ENCODE measurements at places on chromosomes 7 and 10.

GRCh38 chr10:16923309-16923708 is 106.1 kb upstream of the RSU1 start:
- DNase-seq, result no peak

GRCh38 chr7:6139189-6139996 is 108.2 kb downstream of the ANKRD61 start:
- no peak for DNase-seq

DNA sequence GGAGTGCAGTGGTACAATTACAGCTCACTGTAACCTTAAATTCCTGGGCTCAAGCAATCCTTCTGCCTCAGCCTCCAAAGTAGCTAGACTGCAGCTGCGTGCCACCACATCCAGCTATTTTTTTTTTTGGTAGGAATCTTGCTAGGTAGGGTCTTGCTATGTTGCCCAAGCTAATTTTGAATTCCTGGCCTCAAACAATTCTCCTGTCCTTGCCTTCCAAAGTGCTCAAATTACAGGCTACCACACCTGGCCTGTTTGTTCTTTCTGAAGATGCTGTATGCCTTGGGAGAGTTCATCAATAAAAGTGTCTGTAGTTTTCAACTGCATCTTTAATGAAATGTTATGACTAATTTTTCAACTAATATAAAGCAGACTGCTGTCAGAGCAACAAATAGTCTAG is 452 bp downstream of the SAMD9 start:
- no peak for DNase-seq

DNA sequence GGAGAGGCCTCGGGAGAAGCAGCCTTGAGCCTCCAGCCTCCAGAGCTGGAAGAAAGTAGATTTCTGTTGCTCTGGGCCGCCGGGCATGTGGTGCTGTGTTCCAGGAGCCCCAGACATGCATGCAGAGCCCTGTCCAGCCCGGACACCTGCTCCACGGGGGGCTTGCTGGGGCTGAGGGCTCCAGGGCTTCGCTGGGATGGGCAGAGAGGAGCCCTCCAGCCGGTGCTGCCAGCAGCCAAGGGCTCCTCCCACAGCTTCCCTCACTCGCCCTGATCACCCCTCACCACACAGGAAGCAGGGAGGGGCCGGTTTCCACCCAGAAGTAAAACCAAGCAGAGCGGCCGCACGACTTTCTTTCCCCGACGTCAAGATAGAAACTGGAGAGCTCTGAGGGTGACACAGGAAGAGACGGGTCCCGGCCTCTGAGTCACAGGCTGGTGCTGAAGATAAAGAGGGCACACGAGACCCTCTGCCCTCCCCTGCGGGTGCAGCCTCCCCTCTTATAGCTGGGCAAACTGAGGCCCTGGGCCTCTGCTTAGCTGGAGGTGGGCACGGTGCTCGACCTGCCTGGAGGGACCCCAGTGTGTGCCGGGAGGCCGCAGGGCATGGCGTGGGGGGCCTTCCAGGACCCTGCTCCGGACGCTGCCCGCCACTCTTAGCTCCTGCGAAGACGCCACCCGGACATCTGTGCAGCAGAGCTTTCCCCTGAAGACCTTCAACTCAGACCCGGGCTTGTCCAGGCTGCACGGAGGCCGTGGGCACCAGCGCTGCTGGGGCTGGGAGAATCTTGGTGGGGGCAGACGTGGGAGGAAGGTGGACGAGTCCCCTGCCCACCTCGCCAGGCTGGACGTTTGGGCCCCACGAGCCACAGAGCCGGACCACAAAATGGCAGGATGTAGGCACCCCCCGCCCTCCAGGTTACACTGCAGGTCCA is 31.1 kb downstream of the ADAP1 start:
- DNase-seq, result peak; percentile 79

GRCh38 chr10:279655-280054 is 144.4 kb downstream of the ZMYND11 start:
- DNase-seq, result peak; percentile 67

- peak; percentile 31 for DNase-seq
Measured at GRCh38 chr10:129759214-129760002, 204.7 kb downstream of the EBF3 start.

DNA sequence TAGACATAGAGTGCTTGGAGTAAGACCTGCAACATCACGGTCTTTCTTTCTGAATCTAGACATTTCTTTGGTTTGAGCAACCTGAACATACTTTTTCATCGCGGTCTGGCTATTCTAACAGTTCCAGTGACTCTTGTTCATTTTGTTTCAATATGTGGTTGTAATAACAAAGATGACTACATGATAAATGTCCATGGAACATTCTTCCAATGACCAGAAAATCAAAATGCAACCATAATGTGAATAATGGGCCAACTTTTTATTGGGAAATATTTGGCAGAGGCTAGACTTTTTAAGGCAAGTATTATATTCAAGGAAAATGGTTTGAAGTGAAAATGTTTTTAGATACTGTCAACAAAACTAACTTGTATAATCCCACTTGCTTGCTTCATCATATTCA is 282.5 kb downstream of the INHBA start:
- no peak for DNase-seq

- no peak for DNase-seq
Measured at GRCh38 chr10:70175516-70175915, 5.2 kb upstream of the SAR1A start.

GRCh38 chr7:23680414-23681405 is 711 bp downstream of the FAM221A start:
- peak; percentile 92 for DNase-seq

GRCh38 chr10:106734220-106734619 is 430.3 kb downstream of the SORCS1 start:
- DNase-seq, result no peak

GRCh38 chr7:81007051-81007450 is 88.2 kb upstream of the SEMA3C start:
- no peak for DNase-seq

DNA sequence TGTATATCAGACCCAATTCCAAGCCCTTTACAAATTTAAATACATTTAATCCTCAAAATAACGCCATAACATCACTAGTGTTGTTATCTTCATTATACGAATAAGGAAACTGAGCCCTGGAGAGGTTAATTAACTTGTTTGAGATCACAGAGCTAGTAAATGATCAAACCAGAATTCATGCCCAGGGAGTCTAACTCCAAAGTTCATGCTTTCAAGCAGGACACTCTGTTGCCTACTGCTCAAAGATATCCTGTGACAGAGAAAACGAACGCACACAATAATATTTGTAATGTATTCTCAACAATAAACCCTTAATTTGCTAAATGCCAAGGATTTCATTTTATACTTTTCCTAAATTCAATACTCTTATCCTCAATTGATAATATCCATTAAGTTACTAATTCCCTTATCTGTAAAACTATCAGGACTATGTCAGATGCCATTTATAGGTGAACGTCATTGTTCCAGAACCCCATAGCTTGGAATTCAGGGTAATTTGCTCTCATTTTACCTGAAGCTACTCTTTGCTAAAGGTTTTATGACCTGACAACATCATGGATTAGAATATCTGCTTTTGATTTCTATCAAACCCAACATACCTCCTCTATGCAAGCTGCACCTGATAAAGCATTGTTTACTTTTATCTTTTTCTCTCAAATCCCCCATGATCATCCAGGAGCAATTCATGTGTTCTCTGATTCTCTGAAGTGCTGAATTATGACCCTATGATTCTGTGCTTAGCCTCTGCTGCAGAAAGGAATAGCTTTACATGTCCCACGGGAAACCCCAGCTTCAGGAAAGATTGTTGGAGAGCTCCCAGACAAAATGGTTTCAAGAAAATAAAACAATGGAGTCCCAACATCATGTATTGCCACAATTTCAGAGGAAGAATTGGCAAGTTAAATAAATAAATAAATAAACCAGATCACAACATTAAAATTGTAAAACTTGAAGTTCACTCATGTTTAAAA is 150.2 kb upstream of the CDK1 start:
- no peak for DNase-seq

DNA sequence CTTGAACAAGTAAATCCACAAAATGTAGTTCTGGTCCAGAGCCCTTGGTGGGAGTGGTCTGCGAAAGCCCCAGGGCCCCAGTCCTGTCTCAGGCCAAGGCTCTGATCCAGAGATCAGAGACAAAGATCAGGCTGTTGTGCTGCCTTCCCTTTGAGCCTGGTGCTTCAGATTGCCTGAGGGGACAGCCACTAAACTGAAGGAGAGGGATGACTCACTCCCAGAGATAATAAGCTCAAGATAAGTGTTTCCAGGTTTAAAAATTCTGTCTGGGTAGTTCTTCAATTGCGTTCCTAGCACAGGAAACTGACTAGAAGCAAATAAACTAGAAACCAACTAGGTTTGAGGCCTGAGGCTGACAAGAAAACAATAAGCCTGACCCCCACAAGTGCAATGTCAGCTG is 190.2 kb downstream of the RAMP3 start:
- DNase-seq, result peak; percentile 58

GRCh38 chr10:75611172-75611992 is 180.0 kb downstream of the LRMDA start:
- no peak for DNase-seq

DNA sequence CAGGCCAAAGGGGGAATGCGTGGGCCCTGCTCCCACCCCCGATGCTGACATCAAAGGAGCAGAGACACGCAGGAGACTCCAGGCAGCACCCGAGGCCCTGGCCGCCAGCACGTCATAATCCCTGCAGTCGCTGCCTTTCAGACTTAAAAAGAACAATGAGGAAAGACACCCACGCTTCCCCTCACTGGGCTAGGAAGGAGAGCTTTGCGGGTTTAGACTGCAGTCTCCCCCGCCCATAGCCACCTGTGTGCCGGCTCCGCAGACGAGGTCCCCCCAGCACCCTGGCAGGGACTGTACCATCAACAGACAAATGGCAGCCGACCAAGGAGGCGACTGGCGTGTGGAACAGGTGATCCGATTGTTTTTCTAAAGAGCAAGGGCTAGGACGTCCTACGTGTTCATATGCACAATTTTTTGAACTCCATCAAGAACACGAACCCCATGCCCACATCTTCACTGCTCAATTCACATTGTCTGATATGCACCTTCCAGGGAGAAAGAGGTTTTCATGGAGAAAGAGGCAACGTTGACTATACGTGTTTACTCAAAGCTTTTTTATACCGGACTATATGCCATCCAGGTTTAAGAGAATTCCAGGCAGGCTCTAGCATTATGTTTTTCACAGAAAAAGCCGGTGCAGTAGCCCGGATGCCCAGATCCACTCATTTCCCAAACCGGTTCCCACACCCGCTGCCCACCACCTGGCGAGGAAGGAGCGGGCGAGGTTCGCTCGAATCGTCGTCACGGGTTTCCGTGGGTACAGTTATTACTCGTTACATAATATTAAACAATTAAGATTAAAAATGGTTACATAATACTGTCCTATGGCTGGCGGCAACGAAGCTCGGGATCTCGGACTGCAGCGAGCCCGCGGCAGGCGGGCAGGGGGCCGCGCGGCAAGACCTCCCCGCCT is 1.1 kb downstream of the GRB10 start:
- DNase-seq, result peak; percentile 44

GRCh38 chr7:123115331-123115730 is 84.4 kb downstream of the SLC13A1 start:
- DNase-seq, result no peak

- DNase-seq, result no peak
Measured at GRCh38 chr7:134468475-134468874, 9.6 kb upstream of the AKR1B1 start.

DNA sequence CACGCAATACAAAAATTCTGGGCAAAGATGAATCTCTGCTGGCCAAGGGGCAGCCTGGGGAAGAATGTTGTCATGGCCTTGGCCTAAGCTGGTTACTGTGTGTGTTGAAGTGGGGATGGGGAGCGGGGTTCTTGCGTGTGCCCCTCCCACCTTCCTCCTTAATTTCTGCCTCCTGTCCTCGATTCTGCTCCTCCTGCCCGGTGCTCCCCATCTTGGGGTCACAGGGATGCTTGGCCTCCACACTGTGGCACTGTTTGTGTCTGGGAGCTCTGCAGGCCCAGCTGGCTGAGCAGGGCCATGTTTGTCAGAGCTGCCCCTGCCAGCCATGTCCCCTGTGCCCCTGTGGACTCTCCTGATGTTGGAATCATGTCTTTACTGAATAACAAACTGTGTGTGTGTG is 37.1 kb downstream of the RPS24 start:
- no peak for DNase-seq

DNA sequence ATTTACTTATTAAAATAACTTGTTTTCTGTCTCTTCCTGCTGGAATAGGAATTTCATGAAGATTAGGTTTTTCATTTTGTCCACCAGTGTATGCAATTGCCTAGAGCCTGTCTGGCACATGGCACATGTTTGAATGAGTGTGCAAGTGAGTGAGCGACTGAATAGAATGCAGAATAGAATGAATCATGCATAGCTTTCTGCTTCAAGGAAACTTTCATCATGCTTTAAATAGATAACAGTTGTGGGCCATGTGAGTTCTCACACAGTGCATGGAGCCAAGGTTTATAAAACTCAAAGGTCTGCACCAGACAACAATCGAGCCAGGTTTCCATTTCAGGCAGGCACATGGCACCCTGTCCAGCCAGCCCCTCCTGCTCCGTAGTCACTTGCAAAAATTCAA is 74.2 kb upstream of the HECW1 start:
- DNase-seq, result no peak

DNA sequence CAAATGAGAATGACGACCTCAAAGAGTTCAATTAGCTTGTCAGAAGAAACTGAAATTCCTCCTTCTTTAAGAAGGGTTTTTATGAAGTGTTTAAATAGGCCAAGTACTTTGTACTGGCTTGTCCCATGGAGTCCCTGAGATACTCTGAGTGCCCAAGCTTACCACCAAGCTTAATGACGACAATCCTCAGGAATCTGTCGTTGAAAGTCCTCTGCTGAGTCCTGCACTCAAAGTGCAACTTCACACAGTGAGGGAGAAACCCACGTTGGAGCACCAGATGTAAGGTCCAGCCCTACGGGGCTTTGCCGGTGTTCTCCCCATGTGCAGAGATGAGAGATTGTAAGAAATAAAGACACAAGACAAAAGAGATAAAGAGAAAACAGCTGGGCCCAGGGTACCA is 42.8 kb upstream of the AKR1C2 start:
- no peak for DNase-seq

- no peak for DNase-seq
Measured at GRCh38 chr7:41967156-41967555, 264.3 kb upstream of the INHBA start.

GRCh38 chr10:110392868-110393740 is 88.4 kb upstream of the SMNDC1 start:
- DNase-seq, result no peak

DNA sequence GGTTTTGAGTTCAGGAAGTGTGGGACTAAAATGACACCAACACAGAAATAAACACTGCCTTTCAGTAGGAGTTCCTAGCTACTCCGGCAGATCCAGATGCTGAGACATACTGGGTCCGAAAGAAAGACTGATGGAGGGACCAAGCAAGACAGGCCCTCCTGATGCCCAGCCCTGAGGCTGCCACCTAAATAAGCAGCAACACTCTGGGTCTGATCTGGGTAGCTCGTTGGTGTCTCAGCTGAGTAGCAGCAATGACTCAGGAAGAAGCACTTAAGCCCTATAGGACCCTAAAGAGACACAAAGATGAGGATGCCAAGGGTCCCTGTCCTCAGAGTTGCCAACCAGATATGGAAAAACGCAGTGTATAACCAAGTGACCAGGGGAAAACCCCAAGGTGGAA is 190.7 kb downstream of the FAM107B start:
- DNase-seq, result no peak

All from endodermal cell (in vitro differentiated cells).